ENCODE measurements at places on chromosomes 4 and X.
A peak's percentile ranks its signal among the peaks of the same experiment; 100 is the strongest.

GRCh38 chrX:86047174-86047935 is at the start of gene CHM:
TSS of gene CHM (minus strand) at chrX:86047558. CDS start at chrX:86047532, 26 bp downstream.
- DNase-seq: peak; percentile 53

GRCh38 chr4:133424605-133425004 is 275.5 kb downstream of the PCDH10 start:
- DNase-seq: no peak

GRCh38 chr4:26034849-26035248 is 120.8 kb downstream of the SMIM20 start:
- no peak for DNase-seq

- DNase-seq: no peak
Measured at GRCh38 chr4:8739317-8739716, 132.3 kb downstream of the HMX1 start.

- no peak for DNase-seq
Measured at GRCh38 chr4:133799717-133800315, 401.8 kb downstream of the PABPC4L start.

DNA sequence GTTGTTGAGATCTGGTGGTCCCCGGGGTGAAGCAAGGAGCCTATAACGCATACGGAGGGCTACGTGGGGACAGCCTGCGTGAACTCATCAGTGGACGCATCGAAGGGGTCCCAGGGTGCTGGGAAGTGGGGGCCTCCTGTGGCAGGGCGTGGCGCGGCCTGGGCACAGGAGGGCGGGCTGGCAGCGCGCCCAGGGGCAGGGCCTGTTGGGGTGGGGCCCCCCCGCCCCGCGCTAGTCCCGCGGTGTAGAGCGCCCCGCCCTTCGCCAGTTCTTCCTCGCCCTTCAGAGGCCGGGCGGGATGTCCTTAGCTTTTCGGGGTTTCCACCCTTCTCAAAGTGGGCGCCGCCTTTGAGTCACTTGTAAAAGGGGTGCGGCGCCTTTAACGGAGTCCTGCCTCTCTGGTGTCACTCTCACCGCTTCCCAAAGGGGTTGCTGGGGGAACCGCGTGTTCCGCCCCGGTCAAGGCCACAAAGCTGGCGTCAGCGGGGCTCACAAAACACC is 632 bp downstream of the PLP2 start:
- no peak for DNase-seq

DNA sequence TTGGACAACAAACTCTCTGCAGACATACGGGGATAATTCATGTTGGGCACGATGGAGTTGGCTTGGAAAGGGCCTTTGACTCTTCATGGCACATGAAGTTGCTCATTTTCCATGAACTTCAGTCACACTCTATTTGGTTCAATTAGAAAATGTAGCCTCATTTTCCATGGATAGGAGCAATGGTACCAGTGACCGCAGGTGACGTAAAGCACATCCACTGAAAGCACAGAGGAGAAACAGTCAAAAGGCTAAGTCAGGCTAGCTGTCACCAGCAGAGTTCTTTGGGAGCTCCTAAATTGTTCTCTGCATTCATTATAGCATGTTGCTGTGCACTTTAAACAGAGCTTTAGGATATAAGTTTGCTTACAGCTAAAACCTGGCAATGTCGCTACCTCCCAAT is 39.9 kb upstream of the MAP3K15 start:
- DNase-seq: no peak

- DNase-seq: no peak
Measured at GRCh38 chrX:110046971-110047370, 44.1 kb downstream of the TMEM164 start.

DNA sequence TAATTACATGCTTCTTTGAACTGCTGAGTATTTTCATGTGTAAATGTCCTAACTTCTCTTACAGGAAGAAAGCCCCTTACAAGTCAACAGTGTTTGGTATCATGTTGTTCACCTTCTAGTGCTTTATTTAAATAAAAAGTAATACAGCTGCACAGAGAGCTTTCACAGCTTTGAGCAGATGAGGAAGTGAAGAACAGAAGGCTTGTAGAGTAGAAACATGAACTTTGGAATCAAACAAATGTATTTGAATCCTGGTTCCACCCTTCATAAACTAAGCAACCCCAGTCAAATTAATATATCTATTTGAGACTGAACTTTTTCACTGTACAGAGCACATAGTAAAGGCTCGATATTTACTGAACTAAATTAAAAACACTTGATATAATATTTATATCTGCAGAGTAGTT is 120.5 kb downstream of the CAMK2D start:
- DNase-seq: no peak

DNA sequence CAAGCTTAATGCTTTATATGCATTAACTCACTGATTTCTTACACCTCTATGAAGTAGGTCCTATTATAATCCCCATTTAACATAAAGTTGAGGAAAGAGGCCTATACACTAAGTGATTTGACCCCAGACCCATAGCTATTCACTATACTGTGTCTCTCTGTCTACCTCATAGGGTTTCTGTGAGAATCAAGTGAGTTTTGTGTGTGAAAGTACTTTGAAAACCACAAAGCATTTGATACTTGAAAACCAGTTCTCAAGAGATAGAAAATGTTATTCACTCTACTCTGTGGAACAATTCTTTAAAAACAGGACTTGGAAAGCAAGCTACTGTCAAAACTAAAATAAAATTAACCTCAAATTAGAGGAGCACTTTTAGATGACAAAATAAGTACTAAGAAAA is 35.0 kb downstream of the SHROOM3 start:
- DNase-seq: no peak

GRCh38 chrX:34382416-34382815 is 250.3 kb upstream of the FAM47A start:
- peak; percentile 7 for DNase-seq

DNA sequence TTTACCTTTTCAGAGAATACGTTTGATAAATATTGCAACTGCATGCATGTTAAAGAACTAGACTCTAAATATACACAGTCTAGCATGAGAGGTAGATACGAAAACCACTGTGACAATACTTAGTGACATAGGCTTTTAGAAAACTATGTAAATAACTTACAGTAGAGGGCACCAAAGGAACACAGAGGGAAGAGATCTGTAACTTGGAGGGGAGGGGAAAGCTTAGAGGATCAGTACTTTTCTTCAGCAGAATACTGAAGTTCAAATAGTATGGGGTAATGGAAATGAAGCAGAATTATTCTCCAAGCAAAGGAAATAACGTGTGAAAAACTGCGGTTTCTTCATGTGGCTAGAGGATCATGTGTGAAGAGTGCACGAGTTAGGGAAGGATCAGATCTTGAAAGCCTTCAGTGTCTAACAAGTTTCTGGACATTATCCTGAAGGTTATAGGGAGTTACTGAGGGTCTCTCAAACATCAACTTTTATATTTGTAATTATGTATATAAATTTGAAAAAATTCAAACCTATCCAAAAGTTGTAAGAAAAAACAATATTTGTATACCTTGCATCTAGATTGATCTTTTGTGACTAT is 264.3 kb downstream of the NPFFR2 start:
- DNase-seq: no peak

DNA sequence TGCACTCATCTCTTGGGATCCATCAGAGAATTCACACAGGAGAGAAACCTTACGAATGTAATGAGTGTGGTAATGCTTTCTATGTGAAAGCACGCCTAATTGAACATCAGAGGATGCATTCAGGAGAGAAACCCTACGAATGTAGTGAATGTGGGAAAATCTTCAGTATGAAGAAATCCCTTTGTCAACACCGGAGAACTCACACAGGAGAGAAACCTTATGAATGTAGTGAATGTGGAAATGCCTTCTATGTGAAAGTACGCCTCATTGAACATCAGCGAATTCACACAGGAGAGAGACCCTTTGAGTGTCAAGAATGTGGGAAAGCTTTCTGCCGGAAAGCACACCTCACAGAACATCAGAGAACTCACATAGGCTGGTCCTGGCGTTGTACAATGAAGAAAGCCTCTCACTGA is 42.8 kb downstream of the ZNF157 start:
- no peak for DNase-seq

DNA sequence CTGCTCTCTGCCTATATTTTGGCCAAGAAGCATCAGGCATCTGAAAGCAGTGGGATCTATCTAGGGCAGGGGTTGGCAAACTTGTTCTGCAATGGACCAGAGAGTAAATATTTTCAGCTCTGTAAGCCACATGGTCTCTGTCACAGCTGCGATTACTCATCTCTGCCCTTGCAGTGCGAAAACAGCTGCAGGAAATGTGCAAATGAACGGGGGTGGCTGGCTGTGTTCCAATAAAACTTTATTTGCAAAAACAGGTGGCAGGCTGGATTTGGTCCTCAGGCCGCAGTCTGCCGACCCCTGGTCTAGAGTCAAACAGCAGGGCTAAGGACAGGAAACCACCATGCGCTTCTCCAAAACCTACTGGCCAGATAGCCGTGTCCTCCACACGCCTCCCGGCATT is 48.6 kb downstream of the ACOX3 start:
- DNase-seq: peak; percentile 39

- no peak for DNase-seq
Measured at GRCh38 chr4:120796271-120796670, 126.3 kb downstream of the PRDM5 start.

DNA sequence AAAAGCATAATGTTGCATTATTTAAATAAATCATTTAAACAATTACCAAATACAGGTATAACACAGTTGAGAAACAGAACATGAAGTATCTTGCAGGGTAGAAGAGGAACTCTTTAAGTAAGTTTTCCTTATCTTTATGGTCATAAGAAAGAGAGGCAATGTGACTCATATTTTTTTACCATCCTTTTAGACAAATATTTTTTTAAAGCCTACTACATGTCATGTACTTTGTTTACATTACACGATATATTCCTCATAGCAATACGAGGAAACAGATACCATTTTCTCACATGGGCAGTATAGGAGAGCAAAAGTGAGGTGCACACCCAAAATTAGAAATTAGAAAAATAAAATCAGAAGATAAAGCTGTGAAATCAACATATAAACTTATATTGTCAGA is 49.3 kb upstream of the EPHA5 start:
- no peak for DNase-seq

DNA sequence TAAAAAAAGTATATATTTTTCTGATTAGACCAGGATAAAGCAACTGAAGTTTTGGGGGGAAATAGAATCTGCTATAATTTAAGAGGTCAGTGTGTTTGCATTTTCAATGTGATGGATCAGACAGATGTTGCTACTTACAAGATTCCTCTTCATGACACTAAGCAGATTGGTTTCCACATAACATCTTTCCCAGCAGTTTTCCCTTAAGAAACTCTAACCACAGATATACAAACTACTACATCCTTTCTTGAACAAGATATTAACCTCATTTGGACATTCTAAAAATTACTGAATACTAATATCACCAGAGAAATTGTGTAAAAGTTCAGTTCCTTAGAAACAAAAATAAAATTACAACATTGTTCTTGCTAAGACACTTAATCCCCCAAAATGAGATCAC is 106.7 kb upstream of the GUCY1A1 start:
- DNase-seq: no peak

DNA sequence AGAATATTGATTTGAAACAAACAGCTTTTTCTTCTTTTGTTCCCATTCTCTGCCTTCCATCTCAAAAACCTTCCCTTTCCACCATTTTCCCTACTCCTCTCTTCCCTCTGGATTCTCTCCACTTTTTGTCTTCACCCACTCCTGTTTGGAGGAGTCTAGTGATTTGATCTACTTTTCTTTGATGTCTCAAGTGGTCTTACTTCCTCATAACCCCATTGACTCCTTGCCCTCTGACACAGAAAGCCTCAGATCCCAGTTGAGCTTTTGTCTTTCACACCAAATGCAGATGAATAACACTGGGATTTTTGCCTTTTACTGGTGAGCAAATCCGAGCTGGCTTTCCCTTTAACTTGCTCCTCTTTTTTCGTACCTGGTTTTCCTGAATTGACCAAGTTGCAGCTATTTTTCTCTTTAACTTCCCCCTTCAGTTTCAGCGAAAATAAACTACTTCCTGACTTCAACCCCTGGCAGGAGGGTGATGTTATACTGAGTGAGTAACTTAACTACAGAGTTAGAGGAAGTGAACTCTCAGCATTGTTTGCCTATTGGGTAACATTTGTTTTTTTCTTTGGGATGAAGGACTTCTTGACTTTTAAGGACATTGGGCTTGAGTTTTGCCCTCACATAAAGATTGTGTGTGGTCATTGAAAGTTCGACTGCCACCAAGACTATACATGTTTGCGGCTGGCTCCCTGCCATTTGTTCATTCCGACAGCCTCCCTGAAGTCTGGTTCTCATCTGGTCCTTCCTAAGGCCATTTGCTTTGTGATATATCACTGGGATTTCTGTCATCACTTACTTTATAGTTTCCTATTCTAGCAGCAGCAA is 392.8 kb upstream of the NR3C2 start:
- DNase-seq: no peak

GRCh38 chr4:3269105-3269927 is 20.4 kb downstream of the MSANTD1 start:
- DNase-seq: no peak

DNA sequence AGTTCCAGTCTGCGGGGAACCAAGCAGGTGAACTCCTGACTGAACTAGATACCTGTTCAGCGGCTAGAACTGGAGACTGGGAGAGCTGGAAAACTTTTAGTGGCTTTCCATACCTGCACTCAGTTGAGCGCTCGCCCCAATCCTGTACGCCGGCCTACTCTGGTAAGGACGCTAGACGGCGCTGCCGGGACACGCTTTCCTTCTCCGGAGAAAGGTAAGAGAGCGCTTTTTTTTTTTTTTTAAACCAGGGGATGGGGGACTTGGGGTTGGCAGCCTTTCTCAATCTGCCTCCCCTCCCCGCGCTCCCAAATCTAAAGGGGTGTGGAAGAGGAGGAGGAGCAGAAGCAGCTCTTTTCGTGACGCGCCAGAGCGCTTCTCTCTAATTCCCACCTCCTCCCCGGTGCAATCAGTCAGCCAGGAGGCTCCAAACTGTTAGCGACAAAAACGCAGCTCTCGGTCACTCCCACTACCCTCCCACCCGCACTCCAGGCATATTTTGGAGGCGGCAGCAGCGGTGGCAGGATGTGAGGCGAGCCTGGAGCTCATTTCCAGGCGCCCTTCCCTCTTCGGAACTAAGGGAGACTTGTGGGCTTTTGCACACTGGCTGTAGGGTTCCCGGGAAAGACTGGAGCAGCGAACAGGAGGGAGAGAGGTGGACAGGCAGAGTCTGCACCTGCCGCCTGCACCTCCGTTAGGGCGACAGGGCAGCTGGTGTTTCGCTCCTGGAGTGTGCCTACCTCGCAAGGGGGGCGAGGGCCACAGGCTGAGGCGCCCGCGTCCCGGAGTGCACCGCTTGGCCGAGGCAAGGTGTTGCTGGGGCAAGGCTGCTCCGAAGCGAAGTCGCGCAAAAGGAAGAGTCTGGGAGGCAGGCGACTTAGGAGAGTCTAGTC is at the start of gene IL1RAPL2:
TSS of gene IL1RAPL2 (plus strand) at position 409 of the 890 bp plus-strand sequence.
- DNase-seq: no peak

DNA sequence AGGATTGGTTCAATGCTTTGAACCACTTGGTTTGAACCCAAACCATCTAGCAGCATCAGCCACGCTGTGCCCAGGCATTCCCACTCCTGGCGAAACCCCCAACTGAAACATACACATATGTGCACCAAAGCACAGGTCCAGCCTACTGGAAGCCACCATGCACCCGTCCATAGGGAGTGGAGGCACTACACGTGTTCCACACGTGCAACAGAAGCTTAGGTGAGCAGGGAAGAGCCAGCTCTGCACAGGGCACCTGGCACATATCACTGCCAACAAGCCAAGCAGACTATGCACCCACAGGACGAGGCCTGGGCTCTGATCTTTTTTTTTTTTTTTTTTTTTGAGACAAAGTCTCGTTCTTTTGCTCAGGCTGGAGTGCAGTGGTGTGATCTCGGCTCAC is 66.3 kb upstream of the GPR78 start:
- no peak for DNase-seq

- no peak for DNase-seq
Measured at GRCh38 chr4:120671538-120671937, 251.0 kb downstream of the PRDM5 start.

All from AG09309 (cell line).